ENCODE measurements at places on chromosomes 1 and 21.

GRCh38 chr1:47435506-47436303 is 2.1 kb upstream of the FOXD2 start:
- DNase-seq, result no peak

DNA sequence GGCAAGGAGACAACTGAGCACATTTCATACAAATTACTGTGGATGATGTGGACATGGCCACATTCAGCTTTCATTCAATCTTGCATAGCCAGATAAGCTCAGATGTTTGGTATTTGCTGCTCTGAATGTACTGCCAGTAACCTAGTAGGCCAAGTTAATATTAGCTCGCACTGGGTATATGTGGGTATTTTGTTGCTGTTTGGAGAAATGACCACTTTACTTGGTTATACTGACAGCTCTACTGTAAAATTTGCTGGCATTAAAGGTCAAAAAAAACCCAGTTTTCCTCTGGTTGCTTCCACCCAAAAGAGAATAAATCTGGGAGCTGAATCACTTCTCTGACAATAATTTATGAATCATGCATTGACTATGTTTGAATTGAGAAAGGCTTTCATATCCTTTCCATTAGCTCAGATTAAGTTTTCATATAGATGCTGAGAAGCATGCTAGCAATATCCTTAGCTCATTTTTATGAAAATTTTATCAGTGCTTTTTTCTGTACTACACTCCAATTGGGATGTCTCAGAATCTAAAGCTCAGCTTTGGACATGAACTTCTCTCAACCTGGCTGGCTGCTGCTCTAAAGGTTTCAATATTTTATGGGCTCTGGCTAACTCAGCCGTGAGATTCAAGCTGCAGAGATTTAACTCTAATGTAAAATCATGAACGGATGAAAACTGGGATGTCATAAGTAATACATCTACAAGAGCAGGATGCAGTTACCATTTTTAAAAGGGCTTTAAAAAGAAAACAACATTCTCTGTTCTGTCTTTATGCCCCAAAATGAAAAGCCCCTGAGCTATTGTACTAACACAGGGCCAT is 330.0 kb downstream of the BARHL2 start:
- no peak for DNase-seq

- no peak for DNase-seq
Observed at GRCh38 chr1:10862743-10863335, 66.4 kb upstream of the CASZ1 start.

- DNase-seq, result no peak
Observed at GRCh38 chr1:231679109-231679508, 52.5 kb downstream of the DISC1 start.

DNA sequence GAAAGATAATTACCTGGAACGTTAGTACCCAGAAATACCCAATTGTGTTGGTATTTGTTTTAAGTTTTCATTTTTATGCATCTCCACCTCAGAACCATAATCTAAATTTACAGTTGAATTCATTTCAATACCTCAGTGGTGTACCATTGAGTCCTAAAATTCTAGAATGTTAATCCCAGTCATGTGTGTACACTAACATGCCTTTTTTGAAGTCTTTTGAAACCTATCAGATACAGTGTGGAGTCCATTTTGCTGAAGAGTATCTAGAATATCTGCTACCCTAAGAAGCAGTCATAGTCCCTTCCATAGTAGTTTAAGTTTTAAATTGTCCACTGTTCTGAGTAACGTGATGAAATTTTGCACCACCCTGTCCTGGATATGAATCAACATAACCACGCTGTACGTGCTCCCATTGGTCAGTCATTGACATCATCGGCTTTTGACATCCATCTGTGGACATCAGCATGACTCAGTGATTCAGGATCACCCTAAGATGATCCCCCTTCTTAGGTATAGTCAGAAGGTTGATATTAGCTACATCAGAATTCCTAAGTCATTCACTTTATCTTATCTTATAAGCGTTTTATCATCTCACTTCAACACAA is 7.5 kb upstream of the ASH1L start:
- DNase-seq, result no peak

DNA sequence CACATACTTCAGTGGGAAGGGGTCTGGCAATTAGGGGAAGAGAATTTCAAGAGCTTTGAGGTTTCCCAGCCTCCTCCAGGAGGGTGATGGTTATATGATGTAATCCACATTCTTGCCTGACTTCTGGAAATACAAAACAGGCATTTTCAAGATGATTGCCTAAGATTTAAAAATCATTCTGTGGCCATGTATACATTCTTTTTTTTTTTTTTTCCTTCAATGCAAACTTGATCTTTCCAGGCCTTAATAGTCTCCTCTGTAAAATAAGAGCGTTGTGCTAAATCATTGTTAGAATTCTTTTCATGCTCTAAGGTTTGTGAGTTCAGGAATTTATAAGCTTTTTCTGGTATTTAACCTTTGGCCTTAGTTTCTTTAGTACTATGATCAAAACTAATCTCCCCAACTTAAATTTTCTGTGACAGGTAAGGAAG is 192.3 kb upstream of the HMCN1 start:
- DNase-seq, result no peak

GRCh38 chr1:163170331-163170730 is 32.4 kb downstream of the RGS5 start:
- DNase-seq, result no peak

GRCh38 chr1:86502721-86503405 is 34.1 kb downstream of the CLCA1 start:
- no peak for DNase-seq

GRCh38 chr1:225448146-225448805 is 20.4 kb upstream of the LBR start:
- no peak for DNase-seq

- DNase-seq, result no peak
Observed at GRCh38 chr21:33108228-33108627, 38.3 kb downstream of the OLIG1 start.

DNA sequence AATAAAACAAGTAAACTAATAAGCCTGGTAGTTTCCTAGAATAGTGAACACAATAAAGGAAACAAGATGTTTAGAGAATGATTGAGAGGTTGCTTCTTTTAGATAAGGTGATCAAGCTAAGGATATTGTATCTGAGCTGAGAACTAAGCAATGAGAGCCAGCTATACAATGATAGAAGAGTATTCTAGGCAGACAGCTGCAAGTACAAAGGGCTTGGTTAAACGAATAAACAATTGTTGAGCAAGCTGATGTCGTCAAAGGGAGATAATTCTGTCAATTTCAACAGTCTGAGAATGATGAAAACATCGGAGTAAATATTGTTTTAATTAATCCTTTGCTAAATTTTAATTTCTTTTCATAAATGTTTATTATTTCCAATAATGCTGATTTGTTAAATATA is 5.5 kb upstream of the FH start:
- no peak for DNase-seq

DNA sequence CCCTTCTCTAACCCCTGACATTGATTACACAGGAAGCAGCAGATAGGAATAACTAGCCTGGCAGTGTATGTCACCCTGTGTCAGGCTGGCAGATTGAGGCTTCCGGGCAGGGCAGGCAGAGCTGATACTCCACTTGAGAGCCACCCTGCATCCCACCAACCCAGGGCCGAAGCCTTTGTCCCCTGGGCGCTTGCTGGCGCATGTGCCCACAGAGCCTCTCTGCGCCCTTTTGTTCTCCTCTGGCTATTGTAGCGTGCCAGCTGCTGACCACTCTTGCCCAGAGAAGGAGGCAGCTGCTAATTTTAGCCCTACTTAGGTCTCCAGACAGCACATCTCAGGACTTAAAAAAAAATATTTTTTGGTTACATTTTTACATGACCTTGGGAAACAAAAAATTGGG is 304.9 kb downstream of the HHAT start:
- DNase-seq, result no peak

GRCh38 chr1:104780470-104781078 is 1030.9 kb downstream of the AMY1C start:
- DNase-seq, result no peak

DNA sequence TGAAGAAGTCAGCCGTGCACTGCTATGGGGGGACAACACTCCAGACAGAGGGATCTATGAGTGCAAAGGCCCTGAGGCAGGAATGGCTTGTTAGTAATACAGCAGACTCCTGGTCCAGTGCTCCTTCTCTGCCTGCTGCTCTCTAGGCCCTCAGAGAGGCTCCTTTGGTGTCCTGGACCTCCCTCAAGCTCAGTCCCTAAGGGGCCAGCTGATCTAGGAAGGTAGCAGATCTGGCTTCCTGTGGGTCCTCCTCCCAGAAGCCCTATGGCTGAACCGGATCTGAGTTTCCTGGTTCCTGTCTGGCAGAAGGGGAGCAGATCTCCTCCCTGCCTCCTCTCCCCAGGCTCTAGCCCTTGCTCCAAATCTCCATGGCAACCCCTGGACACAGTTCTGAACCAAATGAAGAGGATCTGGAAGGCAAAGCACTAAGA is at the start of gene LDLRAD2:
TSS of gene LDLRAD2 (plus strand) at position 391 of the 431 bp plus-strand sequence. CDS start 187 bp downstream, outside the sequence.
- no peak for DNase-seq

DNA sequence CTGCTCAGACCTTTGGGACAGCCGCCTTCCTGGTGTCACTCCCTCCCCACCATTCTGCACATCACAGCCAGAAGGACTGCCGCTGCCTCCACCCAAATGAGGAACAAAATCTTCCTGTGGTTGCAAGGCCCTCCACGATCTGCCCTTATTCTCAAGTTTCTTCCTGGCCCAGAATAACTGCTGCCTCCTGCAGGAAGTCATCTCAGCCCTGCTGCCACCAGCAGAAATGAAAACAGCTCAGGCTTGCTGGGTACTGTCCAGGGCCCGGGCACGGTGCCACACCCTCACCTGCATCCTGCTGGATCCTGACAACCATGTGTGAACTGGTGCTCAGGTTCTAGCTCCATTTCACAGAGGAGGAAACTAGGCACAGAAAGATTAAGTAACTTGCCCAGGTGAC is 2.8 kb downstream of the CLDN19 start:
- DNase-seq, result no peak

- DNase-seq, result no peak
Observed at GRCh38 chr21:45215213-45215612, 72.5 kb downstream of the POFUT2 start.

DNA sequence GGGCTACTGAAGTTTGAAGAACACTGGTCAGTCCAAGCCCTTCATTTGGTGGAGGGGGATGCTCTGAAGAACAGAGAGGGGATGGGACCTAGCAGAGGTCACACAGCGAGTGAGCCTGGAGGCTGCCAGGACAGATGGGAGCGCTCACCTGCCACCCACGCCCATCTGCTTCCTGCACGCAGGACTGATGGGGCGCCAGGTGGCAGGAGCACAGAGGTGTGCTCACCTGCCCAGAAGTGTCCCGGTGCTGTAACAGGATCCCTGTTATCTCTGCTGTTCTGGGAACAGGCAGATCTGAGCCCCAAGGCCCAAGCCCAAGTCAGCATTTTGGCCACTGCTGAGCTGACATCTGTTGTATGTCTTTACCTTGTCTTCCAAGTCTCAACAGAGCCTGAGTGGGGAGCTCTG is 40.5 kb downstream of the EPHB2 start:
- DNase-seq, result no peak

- DNase-seq, result no peak
Observed at GRCh38 chr1:16318555-16318954, 33.7 kb downstream of the FBXO42 start.

DNA sequence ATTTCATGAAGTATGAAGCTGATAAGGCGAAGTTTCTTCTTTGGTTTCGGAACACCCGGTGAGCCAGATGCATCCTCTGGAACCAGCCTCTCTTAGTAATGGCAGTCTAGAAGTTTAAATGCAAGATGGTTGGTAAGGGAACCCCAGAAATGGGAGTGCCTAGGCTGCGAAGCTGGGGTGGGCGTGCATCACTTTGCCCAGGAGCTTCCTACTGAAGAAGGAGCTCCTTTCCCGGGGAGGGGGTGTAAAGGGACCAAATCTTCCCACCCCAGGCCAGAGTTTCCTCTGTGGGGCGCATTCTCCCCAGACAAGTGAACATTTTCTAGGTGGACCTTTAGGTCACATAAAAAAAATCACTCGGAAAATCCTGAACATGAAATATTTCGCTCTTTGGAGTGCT is 4.4 kb downstream of the TFF2 start:
- DNase-seq, result no peak

- no peak for DNase-seq
Observed at GRCh38 chr1:196690582-196690981, 38.7 kb downstream of the CFH start.

- no peak for DNase-seq
Observed at GRCh38 chr1:5580926-5581325, 411.3 kb downstream of the NPHP4 start.

GRCh38 chr1:72063364-72064044 is 218.8 kb downstream of the NEGR1 start:
- no peak for DNase-seq

GRCh38 chr1:25609921-25610320 is 6.7 kb upstream of the MAN1C1 start:
- DNase-seq, result no peak

GRCh38 chr1:32337855-32338636 is 2.0 kb upstream of the MARCKSL1 start:
- no peak for DNase-seq

- DNase-seq, result no peak
Observed at GRCh38 chr1:53956308-53957168, 10.4 kb downstream of the LRRC42 start.

DNA sequence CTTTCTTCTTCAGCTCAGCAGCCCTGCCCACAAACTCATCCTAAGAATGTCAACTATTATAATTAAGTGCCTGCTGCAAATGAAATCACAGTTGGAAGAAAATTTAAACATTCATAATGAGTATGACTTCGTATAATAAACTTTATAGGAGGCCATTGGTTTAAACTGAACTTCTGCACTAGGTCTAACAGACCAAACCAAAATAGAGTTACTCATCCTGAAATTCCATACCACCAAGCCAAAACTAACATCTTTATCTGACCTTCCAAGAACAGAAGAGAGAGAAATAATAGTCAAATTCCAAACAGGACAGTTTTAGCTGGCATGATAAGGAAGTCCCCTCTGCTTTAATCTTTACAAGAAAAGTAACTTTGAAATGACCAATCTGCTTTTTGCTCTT is 472.4 kb upstream of the PRMT6 start:
- no peak for DNase-seq

Data from activated CD4-positive, CD25-positive, alpha-beta regulatory T cell (primary cell).